T-helper 2 cell treated with Interferon-gamma antibody and Interleukin-4, amounts not matched to agents 5 μg/mL and 100 μg/mL, for 36 hours (primary cell): ENCODE measurements at places on chromosomes 2 and 18.

DNA sequence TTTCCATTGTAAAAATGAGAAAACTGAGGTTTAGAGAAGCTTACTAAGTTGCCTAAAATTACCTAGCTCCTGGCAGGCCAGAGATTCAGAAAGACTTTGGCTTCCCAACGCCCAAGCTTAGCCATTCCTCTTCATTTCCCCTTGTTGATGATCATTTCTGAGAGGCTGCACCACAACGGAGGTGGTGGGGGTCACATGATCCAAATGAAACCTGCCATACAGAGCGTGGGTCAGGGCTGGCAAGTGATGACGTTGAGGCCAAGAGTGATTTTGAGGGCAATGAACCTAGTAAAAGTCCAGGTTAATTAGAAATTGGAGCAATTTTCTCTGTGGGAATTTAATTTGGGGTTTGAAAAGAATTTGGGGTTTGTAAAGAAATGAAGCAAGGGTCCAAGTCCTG lies 109.9 kb downstream of the TMEM182 start:
- DNase-seq = no peak
- no peaks in the 10 kb centered on the region for H3K36me3 ChIP-seq
- H3K4me3 ChIP-seq = no peak overlapping the region
- no peaks in the 10 kb centered on the region for H3K27me3 ChIP-seq
- no peak overlapping the region for H3K27ac ChIP-seq

- H3K27ac ChIP-seq = no peak overlapping the region
- no peaks in the 10 kb centered on the region for H3K27me3 ChIP-seq
- H3K36me3 ChIP-seq = no peaks in the 10 kb centered on the region
- H3K4me1 ChIP-seq = no peaks in the 10 kb centered on the region
Measured at GRCh38 chr2:873651-874580, 76.7 kb upstream of the SNTG2 start.

GRCh38 chr2:118861731-118862130 lies 14.3 kb upstream of the EN1 start:
- H3K27ac ChIP-seq = no peak overlapping the region
- peaks cover 53% of the 10 kb centered on the region for H3K27me3 ChIP-seq
- H3K4me1 ChIP-seq = no peaks in the 10 kb centered on the region
- H3K36me3 ChIP-seq = no peaks in the 10 kb centered on the region
- no peak overlapping the region for H3K4me3 ChIP-seq

DNA sequence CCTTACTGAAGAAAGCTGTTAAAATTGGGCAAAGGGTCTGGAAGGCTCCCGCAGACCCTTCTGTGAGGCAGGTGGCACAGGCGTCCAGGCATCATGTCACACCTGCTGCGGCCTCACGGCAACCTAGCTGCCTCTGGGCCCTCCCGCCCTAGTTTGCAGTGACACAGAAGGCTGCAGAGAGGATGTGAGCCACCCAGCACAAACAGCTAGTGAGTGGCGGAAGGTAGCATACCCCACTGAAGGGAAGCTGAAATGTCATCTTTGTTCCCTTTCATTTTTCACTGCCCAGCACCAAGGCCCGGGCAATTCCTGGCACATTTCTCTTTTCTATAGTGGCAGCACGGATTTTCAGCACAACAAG lies 53.8 kb downstream of the TRAPPC12 start:
- no peak for DNase-seq
- H3K27ac ChIP-seq = no peak overlapping the region
- no peak overlapping the region for H3K4me3 ChIP-seq

- no peak for DNase-seq
- no peaks in the 10 kb centered on the region for H3K4me1 ChIP-seq
- H3K27ac ChIP-seq = no peak overlapping the region
- H3K36me3 ChIP-seq = no peaks in the 10 kb centered on the region
- peaks cover 12% of the 10 kb centered on the region for H3K27me3 ChIP-seq
- no peak overlapping the region for H3K4me3 ChIP-seq
Measured at GRCh38 chr18:54906331-54907185, 52.7 kb downstream of the CCDC68 start.

DNA sequence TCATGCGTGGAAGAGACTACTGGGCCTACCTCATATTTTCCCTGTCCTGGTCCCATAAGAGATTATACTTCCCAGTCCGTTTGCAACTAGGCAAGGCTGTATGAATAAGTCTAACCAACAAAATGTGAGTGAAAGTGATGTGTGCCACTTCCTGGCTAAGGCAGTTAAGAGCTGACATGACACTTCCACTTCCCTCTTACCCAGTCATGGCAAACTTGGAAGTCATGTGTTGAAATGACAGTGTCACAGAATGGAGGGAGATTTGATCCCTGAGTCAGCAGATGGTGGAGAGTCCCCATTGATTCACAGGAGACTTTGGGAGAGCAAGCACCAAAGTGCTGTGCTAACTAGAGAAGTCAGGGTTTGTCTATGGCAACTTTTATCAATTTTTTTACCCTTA lies 36.4 kb downstream of the TACR1 start:
- no peak overlapping the region for H3K27ac ChIP-seq
- H3K4me1 ChIP-seq = no peaks in the 10 kb centered on the region
- peaks cover 2% of the 10 kb centered on the region for H3K27me3 ChIP-seq
- no peaks in the 10 kb centered on the region for H3K36me3 ChIP-seq
- H3K4me3 ChIP-seq = no peak overlapping the region
- DNase-seq = no peak

- peaks cover 32% of the 10 kb centered on the region for H3K4me1 ChIP-seq
- no peak for DNase-seq
- H3K27ac ChIP-seq = no peak overlapping the region
- H3K4me3 ChIP-seq = no peak overlapping the region
- peaks cover 2% of the 10 kb centered on the region for H3K36me3 ChIP-seq
- no peaks in the 10 kb centered on the region for H3K27me3 ChIP-seq
Measured at GRCh38 chr2:23530206-23530908, 145.4 kb downstream of the KLHL29 start.

- no peak for DNase-seq
- H3K27me3 ChIP-seq = no peaks in the 10 kb centered on the region
- H3K4me1 ChIP-seq = peaks cover 18% of the 10 kb centered on the region
- no peaks in the 10 kb centered on the region for H3K36me3 ChIP-seq
Measured at GRCh38 chr2:240405684-240406313, 29.7 kb upstream of the GPC1 start.

- no peaks in the 10 kb centered on the region for H3K27me3 ChIP-seq
- no peak overlapping the region for H3K4me3 ChIP-seq
- H3K27ac ChIP-seq = no peak overlapping the region
- no peak for DNase-seq
Measured at GRCh38 chr2:125169022-125169763, 1144.1 kb downstream of the CNTNAP5 start.

DNA sequence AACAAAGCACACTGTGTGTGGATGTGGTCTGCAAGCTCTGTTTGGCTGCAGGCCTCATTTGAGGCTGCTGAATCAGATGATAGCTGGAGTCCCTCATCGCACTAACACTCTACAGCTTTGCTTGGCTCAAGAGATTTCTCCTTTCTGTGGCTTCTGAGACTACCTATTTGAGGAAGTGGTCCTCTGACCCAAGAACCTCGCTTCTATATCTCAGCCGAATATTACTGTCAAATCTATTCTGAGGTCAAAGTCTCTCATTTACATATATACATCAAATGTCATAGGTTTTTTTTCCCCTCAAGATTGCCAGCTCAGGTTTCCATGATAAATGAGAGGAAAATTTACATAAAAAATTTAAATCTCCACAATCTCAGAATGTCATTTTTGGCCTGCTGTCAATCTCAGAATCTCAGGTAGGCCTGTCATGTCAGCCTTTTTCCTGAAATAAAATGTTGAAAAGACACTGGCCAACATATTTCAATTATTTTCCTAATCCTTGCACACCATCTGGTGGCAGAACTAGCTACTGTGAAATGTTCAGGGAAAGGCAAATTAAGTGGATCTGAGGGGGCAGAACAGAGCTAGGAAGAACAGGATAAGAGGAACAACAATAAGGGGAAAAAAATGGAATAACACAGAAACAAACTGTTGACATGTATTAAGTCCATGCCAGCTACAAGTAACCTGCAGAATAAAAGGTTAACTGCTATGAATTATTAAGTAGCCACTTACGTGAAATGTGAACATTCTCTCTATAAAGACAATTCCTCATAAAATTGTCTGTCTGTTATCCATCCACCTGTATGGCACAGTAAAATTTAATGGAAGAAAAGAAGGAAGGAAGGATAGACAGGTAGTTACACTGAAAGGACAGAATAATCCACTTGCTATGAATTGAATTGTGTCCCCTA lies 39.3 kb downstream of the AP1S3 start:
- no peak overlapping the region for H3K27ac ChIP-seq
- H3K4me1 ChIP-seq = peaks cover 10% of the 10 kb centered on the region
- H3K27me3 ChIP-seq = no peaks in the 10 kb centered on the region
- no peak overlapping the region for H3K4me3 ChIP-seq
- DNase-seq = no peak

DNA sequence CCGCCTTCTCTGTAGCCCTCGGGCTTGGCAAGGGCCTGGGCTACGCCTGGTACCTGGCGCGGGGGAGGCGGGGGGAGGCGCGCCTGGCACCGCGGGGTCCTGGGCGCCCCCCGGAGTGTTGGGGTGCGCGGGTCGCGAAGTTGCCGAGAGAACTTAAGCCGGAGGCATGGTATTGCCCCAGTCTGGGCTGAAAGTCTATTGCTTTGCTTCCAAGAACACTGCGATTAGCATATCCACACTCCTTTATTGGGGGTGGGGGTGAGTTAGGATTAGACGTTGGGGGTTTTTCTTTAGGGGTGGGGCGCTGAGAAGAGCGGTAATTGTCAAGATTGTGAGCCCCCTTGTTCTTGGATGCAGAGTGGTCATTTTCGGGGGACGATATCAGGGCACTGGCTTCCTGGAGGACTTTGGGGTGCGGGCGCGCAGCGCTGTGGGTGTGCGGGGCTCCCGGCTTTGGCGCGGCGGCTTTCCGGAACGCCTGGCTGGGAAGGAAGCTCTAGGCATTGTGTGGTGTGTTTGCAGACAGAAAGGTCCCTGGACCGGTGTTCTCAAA lies 798 bp downstream of the TANC1 start:
- H3K27me3 ChIP-seq = peaks cover 71% of the 10 kb centered on the region
- no peak for DNase-seq
- H3K36me3 ChIP-seq = no peaks in the 10 kb centered on the region
- peak overlapping the region; percentile 81 for H3K4me3 ChIP-seq

DNA sequence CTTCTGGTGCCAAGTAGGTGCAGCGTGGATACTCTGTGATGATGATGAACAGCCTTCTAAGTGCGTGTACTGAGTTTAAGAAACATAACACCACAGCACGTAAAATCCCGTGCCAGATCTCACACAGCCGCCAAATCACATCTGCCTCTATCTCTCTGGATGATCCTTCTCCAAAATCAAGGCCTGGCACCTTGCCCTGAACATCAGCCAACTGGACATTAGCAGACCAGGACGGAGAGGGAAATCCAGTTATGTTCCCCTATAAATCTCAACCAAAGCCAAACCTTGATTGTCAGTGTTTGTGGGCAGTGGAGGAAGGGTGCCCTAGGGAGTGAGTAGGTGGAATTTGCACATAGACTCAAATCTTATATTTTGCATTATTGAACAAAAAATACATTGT lies 164.3 kb downstream of the MIB1 start:
- no peaks in the 10 kb centered on the region for H3K36me3 ChIP-seq
- peaks cover 2% of the 10 kb centered on the region for H3K27me3 ChIP-seq
- H3K4me3 ChIP-seq = no peak overlapping the region
- no peak overlapping the region for H3K27ac ChIP-seq
- no peaks in the 10 kb centered on the region for H3K4me1 ChIP-seq
- DNase-seq = no peak

DNA sequence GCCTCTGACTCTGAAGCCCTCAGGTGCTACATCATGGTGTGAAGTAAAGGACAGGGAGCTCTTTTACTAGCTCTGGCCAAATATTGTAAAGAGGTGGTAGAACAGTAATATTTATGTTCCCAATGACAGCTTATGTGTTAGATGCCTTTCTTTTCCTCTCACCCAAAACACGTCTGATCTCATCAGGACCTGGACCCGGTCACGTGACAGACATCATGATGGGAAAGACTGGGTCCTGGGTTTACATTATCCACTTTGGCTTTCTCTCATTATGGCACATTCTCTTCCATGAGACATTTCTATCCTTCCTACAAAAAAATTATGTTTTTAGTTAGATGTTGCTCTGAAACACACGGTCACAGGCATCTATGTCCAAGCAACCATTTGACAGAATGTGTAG lies 548.7 kb upstream of the CDH7 start:
- H3K4me3 ChIP-seq = no peak overlapping the region
- no peaks in the 10 kb centered on the region for H3K36me3 ChIP-seq
- no peaks in the 10 kb centered on the region for H3K4me1 ChIP-seq
- DNase-seq = no peak
- no peaks in the 10 kb centered on the region for H3K27me3 ChIP-seq

DNA sequence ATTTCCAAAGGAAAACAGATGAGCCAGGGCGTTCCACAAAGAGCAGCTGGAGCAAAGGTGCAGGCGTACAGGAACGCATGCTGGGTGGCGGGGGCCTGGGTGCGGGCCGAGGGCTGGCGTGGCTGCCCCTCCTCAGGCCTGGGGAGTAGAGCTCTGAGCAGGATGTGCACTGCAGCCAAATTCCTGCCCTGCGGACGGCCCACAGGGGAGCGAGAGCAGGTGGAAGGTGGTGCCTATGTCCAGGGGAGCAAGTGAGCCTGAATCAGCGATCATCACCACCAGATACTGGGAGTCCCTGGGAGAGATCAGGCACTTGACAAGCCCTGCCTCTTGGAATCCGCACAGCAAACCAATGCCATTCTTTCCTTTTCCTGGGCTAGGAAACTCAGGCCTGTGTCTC lies 106.3 kb downstream of the GBX2 start:
- H3K4me1 ChIP-seq = no peaks in the 10 kb centered on the region
- no peak overlapping the region for H3K27ac ChIP-seq
- no peak for DNase-seq
- peaks cover 5% of the 10 kb centered on the region for H3K27me3 ChIP-seq
- no peaks in the 10 kb centered on the region for H3K36me3 ChIP-seq
- H3K4me3 ChIP-seq = no peak overlapping the region

DNA sequence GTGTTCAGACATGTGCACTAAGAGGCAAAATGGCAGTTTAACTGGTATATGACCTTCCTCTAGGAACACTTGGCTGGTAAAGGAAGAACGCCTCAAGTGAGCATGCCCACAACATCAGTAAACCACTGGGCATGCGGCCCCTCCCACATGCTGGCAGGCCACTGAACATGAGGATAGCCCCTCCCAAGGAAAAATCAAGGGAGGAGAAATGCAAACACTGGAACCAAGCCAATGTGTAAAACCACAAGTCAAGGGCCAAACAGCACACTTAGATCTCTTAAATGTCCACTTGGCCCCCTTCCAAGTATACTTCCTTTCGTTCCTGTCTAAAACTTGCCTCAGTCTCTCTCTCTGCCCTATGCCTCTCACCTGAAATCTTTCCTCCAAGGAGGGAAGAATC lies 980.8 kb downstream of the TSN start:
- H3K27ac ChIP-seq = no peak overlapping the region
- peaks cover 15% of the 10 kb centered on the region for H3K4me1 ChIP-seq
- H3K27me3 ChIP-seq = no peaks in the 10 kb centered on the region
- no peak overlapping the region for H3K4me3 ChIP-seq
- DNase-seq = no peak

- no peak for DNase-seq
- H3K36me3 ChIP-seq = peaks cover 10% of the 10 kb centered on the region
Measured at GRCh38 chr18:35671966-35672603, 90.5 kb downstream of the GALNT1 start.

- H3K27me3 ChIP-seq = no peaks in the 10 kb centered on the region
- no peaks in the 10 kb centered on the region for H3K36me3 ChIP-seq
- H3K4me1 ChIP-seq = no peaks in the 10 kb centered on the region
- H3K27ac ChIP-seq = no peak overlapping the region
- no peak overlapping the region for H3K4me3 ChIP-seq
Measured at GRCh38 chr18:69838620-69839411, 108.9 kb downstream of the CD226 start.
